ENCODE measurements at places on chromosomes 5 and 9.

DNA sequence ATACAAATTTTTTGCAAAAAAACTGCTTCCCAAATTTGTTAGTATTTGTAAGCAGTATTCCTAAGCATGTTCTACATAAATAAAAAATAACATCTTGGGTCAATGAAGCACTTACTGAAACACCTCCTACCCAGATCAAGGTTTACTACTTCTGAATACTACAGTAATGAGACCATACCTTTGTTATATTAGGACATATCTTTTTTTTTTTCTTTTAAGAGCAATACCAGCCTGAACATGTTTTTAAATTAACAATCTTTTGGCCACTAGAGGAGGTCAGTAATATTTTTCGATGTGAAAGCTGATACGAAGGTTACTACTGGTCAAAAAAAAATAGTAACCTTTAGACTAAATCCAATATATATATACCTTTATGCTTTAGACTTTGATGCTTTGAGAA is 72.7 kb downstream of the CERT1 start:
- H3K36me3 ChIP-seq, result peaks cover 13% of the 10 kb centered on the region
- peak overlapping the region; percentile 43 for H3K27ac ChIP-seq
- H3K4me3 ChIP-seq, result no peak overlapping the region
- DNase-seq, result no peak
- no peaks in the 10 kb centered on the region for H3K4me1 ChIP-seq
- no peaks in the 10 kb centered on the region for H3K27me3 ChIP-seq

GRCh38 chr5:59817536-59817935 is 76.0 kb downstream of the PDE4D start:
- no peak overlapping the region for H3K4me3 ChIP-seq
- peaks cover 4% of the 10 kb centered on the region for H3K27me3 ChIP-seq
- H3K36me3 ChIP-seq, result no peaks in the 10 kb centered on the region
- no peaks in the 10 kb centered on the region for H3K4me1 ChIP-seq
- no peak for DNase-seq

- no peaks in the 10 kb centered on the region for H3K36me3 ChIP-seq
- no peak overlapping the region for H3K27ac ChIP-seq
Observed at GRCh38 chr9:16482764-16483163, 387.7 kb downstream of the BNC2 start.

DNA sequence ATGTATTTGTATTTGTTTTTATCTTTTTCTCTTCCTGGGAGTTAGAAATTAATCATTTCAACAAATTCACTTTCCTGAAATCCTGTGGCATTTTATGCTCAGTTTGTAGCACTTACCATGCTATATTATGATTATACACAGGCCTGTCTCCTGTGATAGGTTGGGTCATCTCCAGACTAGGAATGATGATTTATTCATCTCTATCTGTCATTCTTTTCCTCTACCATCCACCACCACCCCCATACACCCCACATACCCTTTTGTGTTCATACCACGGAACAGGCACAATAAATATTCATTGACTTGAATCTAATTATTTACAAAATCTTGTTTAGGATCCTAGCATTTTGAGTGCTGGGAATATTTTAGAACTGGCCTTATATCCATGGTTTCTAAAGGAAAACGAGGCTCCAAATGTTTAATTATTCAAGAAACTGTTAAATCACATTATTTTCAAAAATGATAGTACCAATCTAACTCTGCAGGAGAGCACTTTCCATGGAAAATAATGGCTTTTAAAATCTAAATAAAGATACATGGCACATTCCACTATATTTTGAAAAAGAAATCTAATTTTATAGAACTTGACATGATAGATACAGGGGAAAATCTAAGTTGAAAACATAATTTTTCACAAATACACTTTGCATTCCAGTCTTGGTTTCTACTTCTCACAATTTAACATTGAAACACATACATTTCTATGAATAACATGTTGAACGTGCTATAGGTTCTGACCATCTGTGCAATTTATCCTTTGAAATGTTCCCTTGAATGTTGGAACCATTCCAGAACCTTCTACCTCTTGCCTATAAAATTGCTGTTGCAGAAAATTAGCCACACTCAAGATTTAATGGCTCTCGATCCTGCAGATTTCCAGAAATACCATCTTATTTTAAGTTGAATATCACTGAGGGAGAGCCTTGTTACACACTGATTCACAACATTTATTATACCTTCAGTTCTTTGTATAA is 89.3 kb downstream of the STARD4 start:
- DNase-seq, result no peak
- H3K27me3 ChIP-seq, result no peaks in the 10 kb centered on the region
- H3K36me3 ChIP-seq, result no peaks in the 10 kb centered on the region
- H3K4me3 ChIP-seq, result no peak overlapping the region

DNA sequence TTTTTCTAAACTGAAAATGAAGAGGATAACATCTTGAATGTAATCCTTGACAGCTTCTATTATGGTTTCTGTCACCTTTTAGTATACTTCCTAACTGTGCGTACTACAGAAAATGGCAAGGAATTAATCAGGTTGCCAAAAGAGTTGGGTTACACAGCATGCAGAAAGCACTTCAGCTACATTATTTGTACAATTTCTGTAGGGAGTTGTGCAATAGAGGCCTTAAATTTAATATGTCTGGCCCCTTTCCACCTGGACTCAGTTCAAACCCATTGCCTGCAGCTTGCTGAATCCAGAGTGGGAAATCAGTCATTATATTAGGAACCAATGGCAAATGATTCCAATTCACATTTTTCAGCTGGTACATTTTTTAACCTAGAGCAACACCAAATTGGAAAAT is 549.7 kb downstream of the CSNK1G3 start:
- no peak overlapping the region for H3K4me3 ChIP-seq
- no peaks in the 10 kb centered on the region for H3K27me3 ChIP-seq
- DNase-seq, result no peak
- peaks cover 50% of the 10 kb centered on the region for H3K4me1 ChIP-seq

Measured in neural crest cell (in vitro differentiated cells).